ENCODE measurements at places on chromosomes 7 and 10.

- DNase-seq = no peak
Observed at GRCh38 chr10:22740180-22740579, 25.8 kb upstream of the PIP4K2A start.

DNA sequence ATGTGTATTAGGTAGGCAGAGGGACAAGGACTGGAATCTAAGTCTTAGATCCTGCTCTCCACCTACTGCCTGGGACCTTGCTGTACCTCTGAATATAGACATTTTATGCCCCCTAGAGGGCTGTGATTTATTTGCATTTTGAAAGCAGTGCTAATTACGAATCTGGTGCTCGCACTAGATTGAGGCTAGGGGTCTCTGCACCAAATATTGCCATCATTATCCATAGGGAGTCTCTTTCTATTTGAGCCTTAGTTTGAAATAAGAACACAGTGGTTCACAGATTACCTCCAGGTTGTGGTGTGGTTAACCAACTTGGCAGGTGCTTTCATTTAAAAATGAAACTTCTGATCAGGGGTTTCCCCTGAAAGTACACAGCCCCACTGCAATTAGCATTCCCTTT lies 41.8 kb downstream of the CNNM1 start:
- DNase-seq = no peak

DNA sequence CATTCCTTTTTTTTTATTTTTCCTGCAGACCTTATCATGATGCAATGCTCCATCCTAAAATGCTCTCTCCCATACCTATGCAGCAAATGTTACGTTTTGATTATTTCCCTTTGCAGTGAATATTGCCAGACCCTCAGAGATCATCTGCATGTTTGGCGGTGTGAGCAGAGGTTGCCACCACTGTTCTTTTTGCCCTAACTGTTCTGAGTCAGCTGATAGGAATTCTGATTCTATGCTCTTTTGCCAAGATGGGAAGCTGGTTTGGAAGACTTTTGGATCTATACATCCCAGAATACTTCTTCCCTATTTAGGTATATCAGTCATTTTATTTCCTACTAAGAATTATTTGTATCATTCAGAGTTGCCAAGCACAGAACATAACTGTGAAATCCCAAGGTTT lies 130.5 kb downstream of the KLF6 start:
- DNase-seq = no peak

GRCh38 chr10:6151087-6151977 lies 51.4 kb upstream of the PFKFB3 start:
- peak; percentile 30 for DNase-seq

GRCh38 chr7:77306231-77307067 lies 106.8 kb upstream of the FGL2 start:
- no peak for DNase-seq

- DNase-seq = no peak
Observed at GRCh38 chr7:142754681-142755575, 5.7 kb downstream of the PRSS1 start.

DNA sequence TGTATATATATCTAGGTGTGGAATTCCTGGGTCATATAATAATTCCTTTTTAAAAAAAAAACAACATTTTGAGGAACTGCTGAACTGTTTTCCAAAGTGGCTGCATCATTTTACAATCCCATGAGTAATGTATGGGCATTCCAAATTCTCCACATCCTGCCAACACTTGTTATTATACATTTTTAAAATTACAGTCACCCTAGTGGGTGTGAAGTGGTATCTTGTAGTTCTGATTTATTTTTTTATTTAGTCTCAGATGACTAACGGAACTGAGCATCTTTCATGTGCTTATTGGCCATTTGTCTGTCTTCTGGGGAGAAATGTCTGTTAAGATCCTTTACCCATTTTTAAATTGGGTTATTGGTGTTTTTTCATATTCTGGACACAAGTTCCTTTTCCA lies 12.0 kb upstream of the KLHL7 start:
- no peak for DNase-seq

DNA sequence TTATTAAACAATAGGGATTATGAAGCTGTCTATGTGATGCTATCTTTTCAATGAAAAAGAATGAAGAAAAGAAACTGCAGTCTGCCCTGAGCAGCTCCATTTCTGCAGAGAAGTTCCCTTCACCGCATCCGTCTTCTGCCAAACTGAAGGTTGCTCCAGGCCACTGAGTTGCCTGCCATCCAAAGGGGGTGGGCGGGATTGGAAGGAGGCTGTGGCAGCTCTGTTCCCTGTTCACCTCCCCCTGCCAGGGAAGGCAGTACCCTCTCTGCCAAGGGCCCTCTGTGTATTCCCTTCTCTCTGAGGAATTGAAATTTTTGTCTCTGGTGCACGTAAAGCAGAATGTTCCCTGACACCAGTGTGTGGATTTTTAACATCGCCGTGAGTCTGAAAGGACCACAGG lies 243.1 kb upstream of the GHITM start:
- no peak for DNase-seq

DNA sequence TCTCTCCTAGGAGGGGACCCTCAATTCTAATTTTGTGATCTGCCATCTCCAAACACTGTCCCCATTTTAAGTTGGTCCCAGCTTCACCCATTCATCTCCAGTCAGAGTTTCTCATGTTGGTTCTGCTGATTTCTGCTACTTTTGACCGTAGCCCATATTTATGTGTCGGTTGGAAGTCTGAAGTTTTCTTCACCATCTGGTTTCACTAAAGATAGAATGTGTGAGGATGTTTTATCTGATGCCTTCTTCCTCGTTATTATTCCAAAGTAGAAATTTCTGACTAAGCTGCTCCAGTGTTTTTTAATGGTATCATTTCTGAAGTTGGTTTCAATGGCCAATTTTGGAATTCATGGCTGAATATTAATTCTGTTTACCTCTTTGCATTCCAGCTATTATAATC lies 21.3 kb upstream of the IFIT2 start:
- no peak for DNase-seq

GRCh38 chr7:142851269-142851668 lies 3.6 kb upstream of the EPHB6 start:
- no peak for DNase-seq
